ENCODE measurements at places on chromosomes 2 and 18.

DNA sequence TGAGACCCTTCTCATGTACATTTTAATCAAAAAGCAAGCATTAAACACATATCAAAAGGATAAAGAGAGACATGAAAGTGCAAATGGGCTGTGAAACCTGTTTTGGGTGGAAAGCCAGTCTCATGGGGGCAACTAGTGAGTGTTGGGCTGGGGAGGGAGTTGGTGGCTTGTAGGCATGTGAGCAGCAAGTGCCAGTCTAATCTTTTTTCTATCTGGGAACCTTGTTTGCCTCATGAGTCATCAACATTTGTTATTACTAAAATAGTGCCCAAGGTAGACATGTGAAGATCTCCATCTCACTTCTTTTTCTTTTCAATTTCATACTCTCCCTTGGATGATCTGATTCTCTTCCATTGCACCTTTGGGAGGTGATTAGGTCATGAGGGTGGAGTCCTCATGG lies 613.9 kb upstream of the GYPC start:
- DNase-seq, result no peak

- no peak for DNase-seq
Measured at GRCh38 chr18:2997429-2997828, 15.5 kb downstream of the LPIN2 start.

DNA sequence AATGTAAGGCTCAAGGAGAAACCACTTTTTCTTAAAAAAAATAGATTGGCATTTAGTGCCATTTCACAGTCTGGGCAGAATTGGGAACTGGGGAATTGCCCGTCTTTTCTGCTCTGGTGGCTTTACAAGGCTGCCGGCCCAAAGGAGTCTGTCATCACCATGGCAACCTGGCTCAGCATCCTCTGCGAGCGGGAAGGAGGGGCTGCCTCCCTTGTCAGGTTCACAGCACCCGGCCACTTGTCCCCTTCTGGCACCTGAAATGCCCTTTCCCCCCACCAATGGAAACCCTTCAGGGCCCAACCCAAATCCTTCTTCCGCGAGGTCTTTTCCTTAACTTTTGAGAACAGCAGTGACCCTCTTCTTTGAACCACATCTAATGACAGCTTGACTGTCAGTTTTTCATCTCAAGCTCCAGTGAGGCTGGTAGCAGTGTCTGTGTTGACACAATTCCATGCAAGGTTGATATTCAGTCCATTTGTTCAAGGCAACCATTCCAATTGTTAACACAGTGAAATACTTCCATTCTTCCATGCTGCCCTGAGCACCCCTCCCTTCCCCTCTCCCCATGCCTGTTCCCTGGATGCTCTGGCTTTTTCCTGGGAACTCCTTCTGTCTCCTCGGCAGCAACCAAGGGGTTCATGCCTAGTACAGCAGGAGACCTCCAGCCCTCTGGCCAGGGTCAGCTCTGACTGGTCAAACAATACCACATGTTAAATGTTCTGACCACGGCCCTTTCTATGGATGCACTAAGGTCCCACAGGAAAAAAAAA lies 79.6 kb downstream of the DNER start:
- DNase-seq, result no peak

DNA sequence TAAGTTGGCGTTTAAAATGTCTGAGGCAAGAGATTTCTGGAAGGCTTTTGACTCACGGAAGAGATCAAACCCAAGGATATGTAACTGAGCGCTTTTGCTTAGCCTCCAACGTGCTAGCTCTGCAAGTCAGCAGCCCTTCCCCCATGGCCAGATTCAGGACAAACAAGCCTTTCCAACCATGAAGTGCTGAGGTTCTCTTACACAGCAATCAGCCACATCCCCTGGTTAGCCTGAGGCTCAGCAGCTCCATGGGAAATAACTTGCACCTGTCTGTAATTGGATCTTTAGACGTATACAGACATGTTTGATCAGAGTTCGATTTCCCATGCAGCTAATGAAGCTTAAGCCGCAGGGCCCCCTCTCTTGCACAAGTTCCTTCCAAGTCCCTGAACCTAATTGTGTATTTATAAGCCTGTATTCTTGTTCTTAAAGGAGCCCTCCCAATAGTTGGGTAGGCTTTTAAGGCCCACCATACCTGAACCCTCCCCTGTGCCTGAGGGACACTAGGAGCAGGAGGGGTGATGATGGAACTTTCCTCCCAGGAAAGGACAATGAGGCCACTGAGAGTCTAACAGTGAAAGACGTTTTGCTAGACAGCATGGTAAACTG lies 2.1 kb upstream of the TMEM131 start:
- no peak for DNase-seq

GRCh38 chr2:215850380-215850779 lies 163.0 kb downstream of the MREG start:
- DNase-seq, result no peak
